ENCODE measurements at places on chromosomes 1 and 21.

DNA sequence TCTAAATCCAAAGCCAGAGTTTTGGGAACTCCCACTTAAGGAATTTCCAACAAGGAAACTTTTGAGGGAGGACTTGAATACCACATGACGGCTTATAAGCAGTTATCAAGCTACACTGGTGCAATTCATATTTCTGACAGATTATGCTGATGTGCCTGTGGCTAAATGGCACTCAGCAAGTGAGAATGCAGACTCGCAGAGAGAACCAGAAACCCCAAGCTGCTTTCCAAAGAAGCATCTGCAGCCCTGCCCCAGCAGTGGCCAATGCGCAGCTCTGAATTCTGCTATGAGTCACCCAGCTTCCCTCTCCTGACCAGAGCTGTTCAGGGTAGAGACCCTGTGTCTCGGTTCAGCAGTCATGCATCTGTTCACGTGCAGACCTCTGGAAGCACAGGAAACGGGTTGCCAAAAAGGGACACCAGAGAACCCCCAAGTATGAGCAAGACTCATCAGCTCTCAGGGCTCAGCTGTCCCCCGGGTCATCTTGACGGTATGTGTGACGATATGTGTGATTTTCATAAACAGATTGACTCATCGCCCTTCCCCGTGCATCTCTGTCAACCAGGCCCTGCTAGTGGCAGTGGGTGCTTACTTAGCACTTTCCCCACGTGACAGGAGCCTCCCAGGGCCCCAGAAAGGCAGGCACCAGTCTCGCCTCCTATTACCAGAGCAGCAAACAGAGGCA, 76.3 kb downstream of the ITPKB start:
- DNase-seq, result peak; percentile 80

GRCh38 chr1:156143765-156144489, 9.5 kb upstream of the SEMA4A start:
- no peak for DNase-seq

- DNase-seq, result no peak
Measured at GRCh38 chr1:18748435-18748834, 111.0 kb downstream of the TAS1R2 start.

DNA sequence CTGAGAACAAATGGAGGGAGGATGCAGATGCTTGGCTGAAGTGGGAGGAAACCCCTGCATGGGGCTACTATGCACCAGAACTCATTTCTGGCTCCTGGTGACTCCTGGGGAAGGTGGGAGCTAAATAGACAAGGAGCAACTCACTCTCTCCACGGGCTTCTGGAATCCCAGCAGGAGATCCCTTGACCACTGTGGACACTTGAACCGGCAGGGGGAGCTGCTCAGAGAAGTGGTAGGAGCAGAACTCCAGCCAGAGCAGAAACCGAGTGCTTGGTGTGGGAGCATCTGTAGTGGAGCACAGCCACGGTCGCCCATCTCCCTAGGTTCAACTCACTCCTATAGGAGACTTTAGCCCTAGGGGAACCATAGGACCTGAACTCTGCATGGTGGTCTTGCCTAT, 205.6 kb upstream of the GJB5 start:
- no peak for DNase-seq

DNA sequence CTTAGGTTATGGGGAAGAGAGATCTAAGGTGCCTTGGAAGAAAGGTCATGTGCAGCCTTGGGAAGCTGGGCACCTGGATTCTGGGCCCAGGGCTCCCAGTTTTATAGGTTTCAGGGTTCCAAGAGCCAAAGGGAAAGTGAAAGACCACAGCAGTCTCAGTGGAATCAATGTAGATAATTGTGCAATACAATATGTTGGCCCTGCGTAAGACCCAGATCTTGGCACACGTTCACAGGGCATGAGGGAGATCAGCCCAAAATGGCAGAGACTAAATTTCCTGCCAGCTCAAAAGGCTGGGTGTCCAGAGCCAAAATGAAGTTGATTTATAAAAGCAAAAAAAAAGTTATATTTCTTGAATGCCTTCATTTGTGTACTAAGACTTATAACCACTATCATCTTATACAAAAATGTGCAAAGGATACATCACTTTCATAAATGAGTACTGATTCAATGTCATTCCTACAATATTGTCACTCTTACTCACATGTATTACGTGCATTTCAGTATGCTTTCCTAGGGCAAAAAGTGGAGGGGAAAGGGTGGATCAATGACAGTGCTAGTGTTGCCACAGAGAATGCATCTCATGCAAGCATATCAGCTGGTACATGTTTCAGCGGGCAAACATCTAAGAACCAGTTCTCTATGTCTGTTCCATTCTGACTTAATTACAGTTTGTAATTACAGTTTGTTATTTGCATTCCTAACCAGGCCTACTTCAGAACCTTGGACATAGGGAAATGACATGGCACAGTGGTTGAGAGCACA, 22.5 kb upstream of the NPL start:
- no peak for DNase-seq

DNA sequence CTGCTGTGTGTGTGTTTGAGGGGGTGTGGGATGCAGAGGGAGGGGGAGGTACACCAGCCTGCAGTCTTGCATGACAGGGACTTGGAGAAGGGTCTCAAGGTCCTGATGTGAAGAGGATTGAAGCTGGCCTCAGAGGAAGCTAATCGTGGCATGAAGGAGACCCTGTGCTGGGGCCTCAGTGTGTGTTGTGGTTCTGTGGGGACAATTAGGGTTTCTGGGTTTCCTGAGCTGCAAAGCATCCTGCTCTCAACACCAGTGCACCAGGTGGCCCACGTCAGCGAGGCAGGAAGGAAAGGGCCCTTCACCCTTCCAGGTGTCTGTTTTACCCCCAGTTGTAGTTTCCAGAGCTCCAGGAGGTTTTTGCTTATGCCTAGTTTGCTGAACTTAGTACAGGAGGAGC, 52.8 kb downstream of the TENT5C start:
- peak; percentile 56 for DNase-seq

GRCh38 chr1:109307274-109308021, 637 bp upstream of the MYBPHL start:
- DNase-seq, result no peak

GRCh38 chr1:36367066-36367465, 18.7 kb downstream of the STK40 start:
- DNase-seq, result no peak

DNA sequence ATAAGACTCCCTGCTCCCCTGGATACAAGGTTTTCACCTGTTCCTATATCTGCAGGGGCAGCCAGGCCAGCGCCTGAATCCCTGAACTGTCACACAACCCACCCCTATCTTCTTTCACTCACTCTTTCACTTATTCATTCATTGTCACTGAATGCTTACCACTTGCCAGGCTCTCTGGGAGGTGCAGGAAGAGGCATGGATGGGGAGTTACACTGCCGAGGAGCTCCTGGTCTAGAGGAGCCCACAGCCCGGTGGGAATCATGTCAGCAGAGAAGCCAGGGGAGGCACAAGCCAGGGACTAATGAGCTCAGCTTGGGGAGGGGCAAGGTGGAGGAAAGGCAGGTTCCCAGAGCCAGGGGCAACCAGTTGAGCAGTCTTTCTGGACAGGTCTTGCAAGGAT, 155.8 kb downstream of the TRABD2B start:
- no peak for DNase-seq

DNA sequence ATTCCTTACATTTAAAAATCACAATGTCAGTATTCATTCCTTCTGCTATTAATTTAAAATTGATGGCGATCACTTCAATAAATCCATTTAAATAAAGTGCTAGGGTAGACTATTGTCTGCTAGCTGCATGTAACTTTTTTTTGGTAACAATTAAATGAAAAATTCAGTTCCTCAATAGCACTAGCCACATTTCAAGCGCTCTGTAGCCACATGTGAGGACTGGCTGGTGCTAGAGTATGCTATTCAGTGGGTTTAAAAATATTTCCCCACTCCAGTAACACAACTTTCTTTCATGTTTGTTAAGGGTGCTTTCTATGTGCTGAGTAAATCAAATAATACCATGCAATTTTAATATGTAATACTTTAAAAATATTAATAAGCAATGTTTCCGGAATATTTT, 108.2 kb downstream of the LTN1 start:
- DNase-seq, result no peak

DNA sequence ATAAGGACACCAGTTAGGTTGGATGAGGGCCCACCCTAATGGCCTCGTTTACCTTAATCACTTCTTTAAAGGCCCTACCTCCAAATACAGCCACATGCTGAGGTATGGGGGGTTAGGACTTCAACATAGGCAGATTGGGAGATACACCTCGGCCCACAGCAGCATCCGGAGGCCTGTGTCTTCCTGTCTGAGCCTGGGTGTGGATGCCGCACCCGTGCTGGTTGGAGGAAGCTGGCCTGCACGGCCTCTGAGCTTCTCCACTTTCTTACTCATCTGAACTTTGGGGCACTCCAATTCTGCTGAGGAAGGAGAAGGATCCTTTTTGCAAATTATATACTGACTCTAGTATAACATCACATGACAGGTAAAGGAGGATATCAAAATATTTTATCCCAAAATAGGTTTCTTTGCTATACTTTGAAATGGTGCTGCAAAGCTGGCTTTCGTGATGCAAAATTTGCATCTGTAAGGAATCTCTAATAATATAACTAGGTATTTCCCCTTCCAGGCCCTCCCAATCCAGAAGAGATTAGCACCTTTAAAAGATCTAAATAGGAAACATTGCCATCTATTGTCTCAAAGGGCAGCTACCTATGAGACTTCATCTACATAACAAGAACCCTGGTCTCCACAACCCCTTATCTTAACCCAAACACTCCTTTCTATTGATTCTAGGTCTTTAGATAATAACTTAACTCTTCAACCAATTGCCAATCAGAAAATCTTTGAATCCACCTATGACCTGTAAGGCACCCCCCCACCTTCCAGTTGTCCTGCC, 247.6 kb downstream of the KCNJ6 start:
- no peak for DNase-seq

- no peak for DNase-seq
Measured at GRCh38 chr1:158147869-158148268, 32.8 kb upstream of the CD1D start.

DNA sequence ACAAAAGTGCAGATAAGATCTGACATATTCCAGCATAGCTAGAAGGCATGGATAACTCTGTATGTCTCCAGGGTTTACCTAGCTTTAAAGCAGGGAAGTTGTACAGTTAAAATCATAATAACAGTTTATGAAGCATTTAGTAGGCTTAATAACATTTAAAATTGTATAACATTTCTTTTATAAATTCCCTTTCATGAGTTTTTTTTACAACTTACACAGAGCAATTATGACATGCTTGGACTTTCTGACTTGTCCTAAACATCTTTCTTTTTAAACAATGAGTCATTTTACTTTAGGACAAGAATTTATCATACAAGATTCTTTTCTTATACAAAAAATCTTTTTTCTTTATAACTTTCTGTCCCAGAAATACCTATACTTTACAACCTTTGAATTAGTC, 408.5 kb upstream of the NEGR1 start:
- DNase-seq, result no peak

- no peak for DNase-seq
Measured at GRCh38 chr1:89611721-89612120, 21.2 kb upstream of the LRRC8C start.

DNA sequence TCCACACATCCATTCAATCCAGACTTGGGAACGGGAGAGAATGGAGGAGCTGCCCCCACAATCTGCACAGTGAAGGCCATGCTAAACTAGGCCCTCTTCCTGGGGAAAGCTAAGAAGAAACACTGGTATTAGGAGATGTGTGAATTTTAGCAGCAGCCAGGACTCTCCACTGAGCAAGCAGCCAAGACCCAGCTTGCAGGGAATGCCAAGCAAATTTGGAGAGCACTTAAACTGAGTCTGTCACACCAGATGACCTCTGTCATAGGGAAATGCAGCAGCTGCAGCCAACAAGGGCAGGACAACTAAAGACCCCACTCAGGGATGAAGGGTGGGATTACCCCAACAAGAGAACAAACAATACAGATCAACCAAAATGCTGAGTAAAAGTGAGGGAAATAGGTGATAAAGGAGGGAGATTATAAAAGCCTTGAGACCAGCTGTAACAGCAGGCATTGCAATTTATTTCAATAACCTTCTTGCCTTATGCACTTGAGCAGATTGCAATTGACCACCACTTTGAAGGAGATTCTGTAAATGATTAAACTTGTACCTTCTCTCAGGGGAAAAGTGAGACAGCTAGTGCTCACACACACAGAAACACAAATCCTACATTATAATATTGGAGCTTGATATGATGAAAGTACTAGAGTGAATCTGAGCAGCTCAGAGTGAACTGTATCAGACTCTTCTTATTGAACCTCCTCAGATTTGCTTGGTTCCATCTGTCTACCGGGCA, 2.5 kb upstream of the CLCA1 start:
- no peak for DNase-seq

DNA sequence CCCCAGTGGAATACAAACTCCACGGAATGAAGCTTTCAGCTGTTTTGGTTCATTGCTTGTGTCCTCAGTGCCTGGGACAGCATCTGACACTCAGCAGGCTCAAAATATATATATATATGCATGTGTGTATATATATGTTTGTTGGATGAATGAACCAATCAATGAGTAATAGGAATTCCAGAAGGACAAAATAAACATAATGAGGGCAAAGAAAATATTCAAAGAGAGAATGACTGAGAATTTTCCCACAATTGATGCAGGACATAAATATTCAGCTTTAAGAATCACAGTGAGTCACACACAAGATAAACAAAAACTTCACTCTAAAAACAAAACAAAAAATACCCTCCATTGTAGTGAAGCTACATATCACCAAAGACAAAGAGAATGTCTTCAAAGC, 64.0 kb downstream of the CHD5 start:
- DNase-seq, result no peak

DNA sequence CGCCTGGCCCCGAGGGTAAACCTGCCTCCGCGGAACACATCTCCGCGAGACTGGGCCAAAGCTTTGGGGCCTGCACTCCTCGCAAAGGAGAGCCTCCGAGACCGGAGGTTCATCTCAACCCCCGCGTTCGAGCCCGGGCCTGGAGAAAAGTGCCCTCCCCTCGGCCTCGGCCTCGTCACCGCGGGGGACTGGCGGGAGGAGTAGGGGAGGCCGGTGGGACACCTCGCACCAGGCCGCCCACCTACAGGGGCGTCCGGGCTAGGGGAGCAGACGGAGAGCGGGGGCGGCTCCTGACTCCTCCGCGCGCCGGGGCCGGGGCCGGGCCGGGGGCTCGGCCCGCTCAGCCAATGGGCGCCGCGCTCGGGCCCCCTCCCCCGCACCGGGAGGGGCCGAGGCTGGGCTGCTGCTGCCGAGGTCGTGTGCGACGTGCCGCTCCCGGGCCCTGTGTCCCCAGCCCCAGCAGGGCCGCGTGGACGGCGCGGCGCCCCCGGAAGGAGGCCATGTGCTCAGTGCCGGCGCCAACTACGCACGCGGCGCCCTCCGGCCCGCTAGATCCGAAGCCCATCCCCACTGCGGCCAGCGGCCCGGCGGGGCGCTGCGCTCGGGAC, 684 bp downstream of the SLC2A1 start:
- DNase-seq, result peak; percentile 50

GRCh38 chr1:34781071-34781843, at the start of gene GJB3:
Gene GJB3, plus strand, starts transcription at chr1:34781214. Its CDS starts 3,549 bp downstream, at chr1:34784763.
- no peak for DNase-seq

DNA sequence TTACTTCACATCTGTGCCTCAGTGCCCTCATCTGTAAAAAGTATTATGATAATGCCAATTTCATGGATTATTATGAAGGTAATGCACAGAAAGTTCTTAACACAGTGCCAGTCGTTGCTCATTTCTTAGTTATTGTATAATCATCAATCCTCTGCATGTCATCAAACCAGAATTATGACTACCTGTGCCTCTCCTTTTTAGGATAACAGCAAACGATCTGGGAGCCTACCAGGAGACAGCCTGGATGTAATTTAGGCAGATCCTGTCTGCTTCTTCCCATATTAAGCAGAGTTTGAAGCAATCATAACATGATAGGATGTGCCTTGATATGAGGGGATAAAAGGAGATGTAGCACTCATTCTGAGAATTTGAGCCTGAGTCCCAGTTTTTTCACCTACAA, 177.4 kb upstream of the DPT start:
- DNase-seq, result no peak
